ENCODE measurements at places on chromosomes 12 and 14. TPM values are rescaled to one million over a fixed set of nuclear protein-coding genes. Genes with fewer than 3 reads are reported as not detected.

Gene RACGAP1
- 45.5 TPM for total RNA-seq

Gene PIANP
- 2.9 TPM for total RNA-seq

Gene AKAP6
- total RNA-seq: 30.8 TPM

Gene KRT3
- not detected for total RNA-seq

Gene CLEC1B
- total RNA-seq: not detected

Gene LHX5
- total RNA-seq: not detected

DNA sequence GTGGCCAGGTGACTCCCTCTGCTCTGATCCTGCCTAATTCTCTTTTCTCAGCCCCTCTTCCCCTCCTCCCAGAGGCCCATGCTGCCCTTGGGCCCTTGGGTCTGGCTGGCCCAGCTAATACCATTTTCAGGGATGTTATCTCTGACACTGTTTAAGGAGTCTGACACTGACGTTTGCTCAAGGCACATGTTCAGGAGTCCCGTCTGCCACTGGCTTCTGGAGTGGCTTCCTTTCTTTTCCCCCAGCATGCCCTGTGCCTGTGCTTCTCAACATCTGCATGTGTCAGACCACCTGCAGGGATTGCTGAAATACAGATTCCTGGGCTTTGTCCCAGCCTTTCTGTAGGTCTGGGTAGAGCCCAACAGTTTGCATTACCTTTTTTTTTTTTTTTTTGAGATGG lies 128.9 kb downstream of the BCL11B start:
- DNase-seq: no peak

GRCh38 chr14:33717866-33718265 lies 233.0 kb downstream of the EGLN3 start:
- no peak for DNase-seq

GRCh38 chr12:130961921-130962451 lies 8.3 kb downstream of the ADGRD1 start:
- DNase-seq: no peak

DNA sequence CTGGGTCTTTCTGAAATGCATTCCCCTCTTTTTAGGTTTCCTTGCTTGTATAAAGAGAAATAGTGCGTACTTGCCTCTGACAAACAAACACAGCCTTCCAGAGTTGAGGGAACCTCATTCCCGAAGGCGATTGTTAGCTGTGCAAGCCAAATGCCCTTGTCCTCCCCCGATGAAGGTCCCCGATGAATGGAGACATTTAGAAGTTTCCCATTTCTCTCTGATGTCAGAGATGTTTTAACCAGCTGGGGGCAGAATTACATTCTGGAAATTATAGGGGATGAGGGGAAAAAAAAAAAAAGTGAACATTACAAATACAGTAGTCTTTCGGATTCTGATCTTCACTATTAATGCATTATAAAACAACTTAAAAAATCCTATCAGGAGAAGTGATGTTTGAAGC lies 366.8 kb downstream of the VRK1 start:
- DNase-seq: no peak

DNA sequence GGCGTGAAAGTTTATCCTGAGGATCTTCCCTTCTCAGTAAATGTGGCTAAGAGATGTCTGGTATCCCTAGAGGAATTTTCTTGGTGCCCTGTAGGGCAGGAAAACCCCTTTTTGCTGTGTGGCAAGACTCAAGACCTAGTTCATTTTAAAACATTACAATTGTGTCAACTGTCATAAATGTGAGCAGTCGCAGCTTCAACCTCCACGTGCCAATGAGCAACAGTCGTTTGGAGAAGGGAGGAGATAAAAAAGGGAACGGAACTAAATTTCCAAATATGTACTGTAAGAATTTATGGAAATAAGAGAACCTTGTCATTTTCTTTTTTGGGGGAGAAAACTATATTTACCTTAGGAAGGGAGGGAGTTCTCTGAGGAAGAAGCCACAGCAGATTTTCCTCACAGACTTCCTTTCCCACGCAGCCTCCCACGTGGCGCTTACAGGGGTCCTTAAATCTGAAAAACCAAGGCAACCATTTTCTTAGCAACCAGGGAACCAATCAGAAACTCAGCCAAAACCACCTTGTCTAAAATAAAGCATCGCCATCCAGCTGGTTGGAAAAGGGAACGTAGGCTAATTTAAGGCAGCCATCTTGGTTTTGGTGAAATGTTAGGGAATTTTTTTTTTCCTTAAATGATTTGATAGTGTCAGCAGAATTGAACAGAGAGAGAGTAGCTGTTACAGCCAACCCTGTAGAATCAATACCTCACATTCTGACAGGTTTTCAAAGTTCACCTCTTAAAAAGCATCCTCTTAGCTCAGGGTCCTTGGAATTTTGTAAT lies 99.1 kb downstream of the FIGNL2 start:
- DNase-seq: no peak

DNA sequence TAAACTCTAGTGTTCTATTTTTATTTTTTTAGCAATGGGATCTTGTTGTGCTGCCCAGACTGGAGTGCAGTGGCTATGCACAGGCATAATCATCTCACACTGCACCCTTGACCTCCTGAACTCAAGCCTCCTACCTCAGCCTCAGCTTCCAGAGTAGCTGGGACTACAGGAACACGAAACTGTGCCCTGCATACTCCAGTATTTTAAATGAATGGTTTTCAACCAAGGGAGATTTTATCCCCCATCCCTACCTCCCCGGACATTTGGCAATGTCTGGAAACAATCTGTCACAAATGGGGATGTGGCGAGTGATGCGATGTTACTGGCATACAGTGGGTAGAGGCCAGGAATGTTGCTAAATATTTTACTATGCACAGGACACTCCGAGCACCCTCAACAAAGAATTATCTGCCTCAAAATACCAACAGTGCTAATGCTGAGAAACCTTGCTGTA lies 2.1 kb downstream of the CBX5 start:
- no peak for DNase-seq

DNA sequence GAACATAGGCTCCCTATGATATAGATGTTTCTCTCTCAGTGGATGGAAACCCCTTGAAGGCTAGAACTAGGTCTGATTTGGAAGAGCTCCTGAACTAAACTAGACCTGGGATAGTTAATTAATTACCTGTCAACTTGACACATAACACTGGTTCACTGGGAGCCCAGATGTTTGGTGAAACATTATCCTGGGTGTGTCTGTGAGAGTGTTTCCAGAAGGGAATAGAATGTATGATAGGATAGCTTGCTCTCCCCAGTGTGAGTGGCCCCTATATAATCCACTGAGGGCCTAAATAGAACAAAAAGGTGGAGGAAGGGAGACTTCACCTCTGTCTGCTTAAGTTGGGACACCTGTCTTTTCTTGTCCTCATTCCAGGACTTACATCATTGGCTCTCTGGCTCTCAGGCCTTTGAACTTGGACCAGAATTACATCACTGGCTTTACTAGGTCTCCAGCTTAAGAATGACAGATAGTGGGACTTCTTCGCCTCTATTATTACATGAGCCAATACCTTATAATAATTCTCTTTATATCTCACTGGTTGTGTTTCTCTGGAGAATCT lies 194.1 kb downstream of the KTN1 start:
- DNase-seq: no peak

DNA sequence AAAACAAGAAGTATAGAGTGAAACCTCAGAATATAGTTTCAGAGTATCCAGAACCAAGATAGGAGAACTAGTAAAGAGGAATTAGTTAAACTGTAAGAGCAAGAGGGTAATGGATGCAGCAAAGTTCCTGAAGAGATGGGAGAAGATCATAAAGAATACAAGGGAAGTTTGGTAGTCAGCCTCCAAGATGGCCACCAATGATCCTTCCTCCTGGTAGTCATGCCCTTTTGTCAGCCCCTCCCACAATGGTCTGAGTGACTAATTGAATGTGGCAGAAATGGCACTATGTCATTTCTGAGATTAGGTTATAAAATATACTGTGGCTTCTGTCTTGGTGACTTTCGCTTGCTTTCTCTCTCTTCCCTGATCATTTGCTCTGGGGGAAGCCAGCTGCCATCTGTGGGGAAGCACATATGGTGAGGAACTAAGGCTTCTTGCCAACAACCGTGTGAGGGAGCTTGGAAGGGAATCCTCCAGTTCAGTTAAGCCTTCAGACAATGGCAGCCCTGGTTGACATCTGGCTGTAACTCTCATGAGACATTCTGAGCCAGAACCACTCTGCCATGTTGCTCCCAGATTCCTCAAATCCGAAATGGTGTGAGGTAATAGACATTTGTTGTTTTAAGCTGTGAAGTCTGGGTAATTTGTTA lies 55.3 kb upstream of the AMN1 start:
- DNase-seq: no peak

DNA sequence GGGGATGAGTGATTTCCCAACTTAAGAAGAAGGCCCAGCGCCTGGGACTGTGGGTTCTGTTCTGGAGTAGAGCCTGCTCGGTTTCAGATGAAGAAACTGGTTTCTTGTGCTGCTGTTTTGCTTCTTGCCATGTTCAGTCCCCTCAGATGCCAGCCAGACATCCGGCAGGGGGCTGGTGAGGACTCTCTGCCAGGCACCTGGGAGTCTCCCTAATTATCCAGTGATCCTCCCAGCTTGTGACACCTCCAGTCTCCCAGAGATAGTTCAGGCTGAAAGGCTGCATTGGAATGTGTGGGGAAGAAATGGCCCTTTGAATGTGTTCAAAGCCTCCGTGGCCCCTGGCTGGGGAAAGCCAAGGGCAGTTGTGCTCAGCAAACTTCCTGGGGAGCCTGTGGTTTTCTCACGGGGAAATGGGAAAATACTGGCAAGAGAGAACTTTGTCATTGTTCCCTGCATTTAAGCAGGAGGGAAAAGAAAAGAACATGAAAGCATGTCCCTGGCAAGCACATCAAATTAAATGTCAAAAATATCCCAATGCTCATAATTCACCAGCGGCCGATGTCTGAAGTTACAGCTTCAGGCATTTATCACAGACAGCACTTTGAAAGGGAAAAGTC lies 8.5 kb upstream of the SERPINA12 start:
- no peak for DNase-seq

DNA sequence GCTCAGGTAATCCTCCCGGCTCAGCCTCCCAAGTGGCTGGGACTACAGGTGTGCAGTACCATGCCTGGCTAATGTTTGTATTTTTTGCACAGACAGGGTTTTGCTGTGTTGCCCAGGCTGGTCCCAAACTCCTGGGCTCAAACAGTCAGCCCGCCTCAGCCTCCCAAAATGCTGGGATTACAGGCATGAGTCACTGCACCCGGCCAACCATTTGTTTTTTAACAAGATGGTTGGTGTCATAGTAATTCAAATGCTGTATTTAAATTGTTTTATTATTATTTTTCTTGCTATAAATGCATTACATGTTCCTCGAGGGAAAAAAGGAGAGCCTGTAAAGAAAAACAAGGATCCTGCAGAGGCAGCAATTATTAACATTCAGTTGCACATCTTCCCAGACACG lies 83.9 kb downstream of the EP400 start:
- DNase-seq: no peak

- no peak for DNase-seq
Measured at GRCh38 chr14:40053416-40053815, 621.2 kb upstream of the FBXO33 start.

GRCh38 chr12:127803545-127803944 lies 463.4 kb upstream of the TMEM132C start:
- DNase-seq: no peak

DNA sequence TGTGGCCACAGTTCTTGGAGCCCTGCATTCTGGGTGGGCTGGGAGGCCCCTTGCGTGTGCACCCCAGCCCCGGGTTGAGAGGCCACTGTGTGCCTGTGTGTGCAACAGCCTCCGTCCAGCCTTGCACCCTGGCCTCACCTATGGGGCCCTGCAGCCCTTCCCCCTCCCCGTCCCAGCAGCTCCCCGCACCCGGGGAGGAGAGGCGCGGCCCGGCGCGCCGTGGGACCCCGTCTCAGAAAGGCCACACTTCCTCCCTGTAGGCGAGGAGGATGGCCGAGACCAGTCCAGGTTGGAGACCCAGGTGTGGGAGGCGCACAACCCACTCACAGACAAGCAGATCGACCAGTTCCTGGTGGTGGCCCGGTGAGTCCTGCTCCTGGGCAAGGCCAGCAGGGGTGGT lies 16.6 kb upstream of the CRIP2 start:
- no peak for DNase-seq

DNA sequence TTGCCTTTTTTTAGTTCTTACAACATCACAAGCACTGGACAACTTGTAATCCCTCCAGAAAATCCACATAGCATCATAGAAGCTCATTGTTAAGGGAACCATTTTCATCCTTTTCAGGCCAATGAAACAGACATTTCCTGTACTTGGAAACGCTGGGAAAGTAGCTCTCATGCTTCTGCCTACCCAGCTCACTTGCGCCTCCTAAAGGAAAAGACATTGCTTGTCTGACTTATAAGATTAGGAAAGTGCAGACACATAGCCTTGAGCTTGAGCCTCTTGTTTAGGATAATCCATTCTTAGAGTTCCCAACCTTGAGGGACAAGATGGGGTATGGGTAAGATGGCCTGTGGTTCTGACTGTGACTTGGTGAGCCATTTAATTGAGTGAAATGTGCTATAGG lies 589.5 kb downstream of the NOVA1 start:
- DNase-seq: no peak

DNA sequence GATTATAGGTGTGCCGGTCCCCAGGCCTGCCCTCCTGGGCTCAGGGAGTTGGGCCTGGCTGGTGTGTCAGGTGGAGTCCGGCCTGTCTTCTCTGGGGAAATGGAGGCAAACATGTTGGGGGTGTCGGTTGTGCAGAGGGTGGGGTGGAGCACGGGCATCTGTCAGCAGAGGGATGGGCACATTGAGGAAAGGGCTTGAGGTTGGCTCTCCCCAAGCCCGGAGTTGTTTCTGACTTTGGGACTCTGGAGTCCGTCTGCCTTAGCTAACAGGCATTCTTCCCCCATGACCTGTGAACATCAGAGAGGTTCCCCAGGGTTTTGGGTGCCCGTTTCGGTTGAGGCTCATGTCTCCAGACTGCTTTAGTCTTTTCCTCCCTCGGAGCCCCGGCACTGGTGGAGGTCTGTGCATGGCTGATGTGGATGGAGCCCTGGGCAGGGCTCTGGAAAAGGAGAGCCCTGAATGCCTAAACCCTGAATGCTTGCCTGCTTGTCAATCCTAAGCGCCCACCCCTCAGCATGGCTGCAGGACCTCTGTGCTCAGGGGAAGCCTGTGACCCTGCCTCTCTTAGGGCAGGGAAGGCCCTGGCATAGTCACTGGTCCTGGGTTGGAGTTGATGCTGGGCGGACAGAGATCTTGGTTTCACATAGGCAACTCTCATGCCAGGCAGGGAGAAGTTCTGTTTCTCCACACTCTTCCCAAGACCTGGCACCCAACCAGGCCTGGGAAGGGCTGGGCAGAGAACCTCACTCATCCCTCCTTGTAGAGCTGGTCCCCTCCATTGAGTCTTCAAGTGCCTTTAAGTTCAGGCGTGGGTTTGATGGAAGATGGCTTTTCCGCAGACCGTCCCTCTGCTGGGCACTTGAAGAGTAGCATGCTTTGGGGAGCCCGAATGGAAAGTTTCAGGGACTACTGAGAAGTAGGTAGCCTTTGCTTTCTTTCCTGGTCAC lies 12.9 kb downstream of the NYNRIN start:
- no peak for DNase-seq

- DNase-seq: no peak
Measured at GRCh38 chr12:50404307-50404706, 3.6 kb downstream of the LARP4 start.

Measured in mucosa of descending colon (tissue), 3 donors.